Articular chondrocyte of knee joint (primary cell): ENCODE measurements at places on chromosomes 5 and 9. TPM values are rescaled to one million over a fixed set of nuclear protein-coding genes. Genes with fewer than 3 reads are reported as not detected.

FAM169A gene
- 0.39 and 0.76 TPM in 2 replicates for total RNA-seq

GPR150 gene
- total RNA-seq = under 0.01 TPM in 1 of 2 replicates, not detected in the other

CDH9 gene
- not detected in 2 replicates for total RNA-seq

BARX1 gene
- total RNA-seq = 74.6 and 88.3 TPM in 2 replicates

ENTREP1 gene
- total RNA-seq = under 0.01 TPM in 1 of 2 replicates, not detected in the other

RAPGEF6 gene
- total RNA-seq = 18.9 and 23.3 TPM in 2 replicates

OR1Q1 gene
- total RNA-seq = not detected in 2 replicates

WDR41 gene
- 107 and 133 TPM in 2 replicates for total RNA-seq

KCNN2 gene
- not detected in 2 replicates for total RNA-seq

CCL27 gene
- total RNA-seq = 0.32 TPM in 1 of 2 replicates, not detected in the other

SUB1 gene
- total RNA-seq = 278 and 314 TPM in 2 replicates

OLFM1 gene
- total RNA-seq = 9.0 and 10.7 TPM in 2 replicates
